GM23248 (cell line): ENCODE measurements at places on chromosomes 1 and 21.

GRCh38 chr1:119929643-119930315, 33.5 kb upstream of the ADAM30 start:
- no peak for DNase-seq

GRCh38 chr1:58816747-58817221, 32.9 kb upstream of the JUN start:
- DNase-seq: peak; percentile 36

DNA sequence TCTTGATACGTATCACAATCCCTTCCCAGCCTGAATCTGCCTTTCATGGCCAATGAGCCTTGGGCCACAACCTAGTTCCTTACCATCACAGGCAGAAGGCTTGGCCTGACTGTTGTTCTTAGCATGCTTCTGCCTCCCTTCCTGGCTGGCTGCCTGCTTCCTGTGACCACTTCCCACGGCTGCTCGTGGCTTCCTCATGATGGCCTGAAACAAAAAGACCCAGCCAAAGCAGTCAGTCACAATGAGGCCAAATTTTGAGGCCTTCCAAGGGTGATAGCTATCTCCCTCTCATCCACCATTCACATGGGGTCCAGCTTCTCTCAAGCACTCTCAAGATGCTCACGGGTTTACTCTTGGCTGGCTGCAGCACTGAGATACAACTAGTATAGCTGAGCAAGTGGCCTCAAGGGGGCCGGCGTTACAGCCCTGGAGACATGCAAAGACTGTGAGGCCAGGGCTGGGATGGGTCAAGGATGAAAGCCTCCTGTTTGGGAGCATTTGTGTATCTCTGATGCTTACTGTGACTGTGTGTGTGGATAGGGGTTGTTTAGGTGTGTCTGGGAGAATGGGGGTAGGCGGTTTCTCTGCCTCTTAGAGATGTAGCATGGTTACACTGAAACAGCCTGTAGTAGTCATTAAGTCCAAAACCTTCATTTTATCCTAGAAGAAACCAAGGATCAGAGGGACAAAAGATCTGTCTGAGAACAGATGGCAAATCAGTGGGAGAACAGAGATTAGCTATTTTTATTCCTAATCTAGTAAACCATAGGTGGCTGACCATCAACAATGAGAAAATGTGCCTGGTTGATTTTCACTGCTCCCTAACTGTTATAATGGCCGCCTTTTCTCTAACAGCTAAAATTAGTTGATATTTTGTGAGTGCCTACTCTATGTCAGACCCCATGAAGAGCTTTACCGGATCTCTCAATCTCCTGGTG, 5.4 kb upstream of the TOE1 start:
- DNase-seq: no peak

DNA sequence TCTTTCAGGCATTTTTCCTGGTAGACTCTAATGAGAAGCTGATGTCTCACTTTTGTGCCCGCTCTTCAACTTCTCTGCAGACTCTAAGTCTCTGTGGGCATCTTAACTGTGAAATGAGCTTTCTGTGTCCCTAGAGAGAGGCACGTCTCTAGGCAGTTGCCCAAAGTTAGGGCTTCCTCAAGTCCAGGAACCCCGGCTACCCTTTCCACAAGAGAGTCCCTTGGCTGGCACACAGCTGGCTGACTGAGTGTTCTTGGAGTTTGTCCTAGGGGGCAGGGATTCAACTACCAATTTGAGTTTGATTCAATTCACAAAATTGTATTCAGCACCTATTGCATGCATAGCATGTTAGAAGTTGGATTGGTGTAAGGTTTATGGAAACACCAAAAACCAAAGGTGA, 1.4 kb downstream of the GPR61 start:
- DNase-seq: no peak

GRCh38 chr21:36471254-36471723, 8.6 kb downstream of the CLDN14 start:
- peak; percentile 53 for DNase-seq

DNA sequence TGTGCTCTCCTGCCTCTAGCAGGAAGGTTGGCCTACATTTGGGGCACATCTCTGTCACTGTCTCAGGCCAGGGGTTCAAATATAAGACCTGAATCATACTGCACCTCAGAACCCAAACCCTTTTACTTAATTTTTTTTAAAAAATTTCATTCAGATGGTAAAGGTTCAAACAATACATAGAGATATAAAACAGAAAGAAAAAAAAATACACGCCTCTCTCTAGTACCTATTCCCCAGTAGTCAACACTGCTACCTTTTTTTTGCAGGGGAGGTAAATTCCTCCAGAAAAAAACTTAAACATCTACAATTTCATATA, 32.9 kb downstream of the MAPKAPK2 start:
- DNase-seq: no peak

- DNase-seq: no peak
Observed at GRCh38 chr1:168330285-168330684, 49.6 kb downstream of the TBX19 start.

DNA sequence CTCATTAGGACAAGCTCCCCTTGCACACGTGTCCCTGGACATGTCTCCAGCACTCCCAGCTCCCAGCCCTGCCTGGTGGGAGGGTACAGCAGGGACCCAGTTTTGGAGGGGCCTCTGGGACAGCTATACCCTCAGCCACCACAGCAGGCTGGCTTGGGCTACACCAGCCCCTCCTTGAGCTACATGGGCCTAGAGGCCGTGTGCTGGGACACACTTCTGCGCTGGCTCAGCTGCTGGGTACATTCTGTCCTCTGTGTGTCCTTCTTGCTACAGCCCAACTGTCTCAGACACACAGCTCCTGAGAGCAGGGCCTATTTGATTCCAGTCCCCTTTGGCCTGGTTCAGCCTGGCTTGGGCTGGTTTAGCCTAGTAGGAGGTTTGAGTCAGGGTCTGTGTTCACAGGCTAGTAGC, 26.7 kb downstream of the DMAP1 start:
- peak; percentile 8 for DNase-seq

GRCh38 chr1:197985351-197985750, 68.2 kb downstream of the LHX9 start:
- no peak for DNase-seq

DNA sequence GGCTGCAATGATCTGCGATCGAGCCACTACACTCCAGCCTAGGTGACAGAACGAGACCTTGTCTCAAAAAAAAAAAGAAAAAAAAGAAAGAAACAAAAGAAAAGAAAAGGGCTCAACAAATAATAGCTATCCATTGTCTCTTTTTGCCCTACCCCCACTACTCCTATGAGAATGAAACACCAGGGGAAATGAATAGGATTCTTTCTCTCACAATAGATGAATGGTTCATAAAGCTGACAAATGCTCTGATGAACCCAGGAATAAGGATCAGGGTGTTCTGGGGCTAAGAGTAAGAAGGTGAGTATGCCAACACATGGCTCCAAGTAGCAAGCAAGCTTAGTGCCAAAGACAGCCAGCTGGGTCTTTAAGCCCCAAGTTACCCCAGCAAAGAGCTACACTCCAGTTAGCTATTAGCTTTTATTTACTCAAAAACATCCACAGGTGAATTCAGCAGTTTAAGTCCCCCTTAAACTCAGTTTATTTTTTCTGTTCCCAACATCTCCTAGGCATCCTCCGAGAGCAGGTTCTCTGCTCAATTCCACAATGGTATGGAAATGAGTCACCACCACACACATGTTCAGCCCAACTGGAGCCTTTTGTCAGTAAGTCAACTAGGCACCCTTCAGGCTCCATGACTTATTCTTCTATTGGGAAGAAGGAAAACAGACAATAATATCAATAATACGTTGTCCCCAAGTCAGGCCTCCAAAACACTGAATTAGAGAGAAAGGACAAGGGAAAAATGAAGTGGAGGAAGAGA, 4.2 kb downstream of the ADORA3 start:
- no peak for DNase-seq

DNA sequence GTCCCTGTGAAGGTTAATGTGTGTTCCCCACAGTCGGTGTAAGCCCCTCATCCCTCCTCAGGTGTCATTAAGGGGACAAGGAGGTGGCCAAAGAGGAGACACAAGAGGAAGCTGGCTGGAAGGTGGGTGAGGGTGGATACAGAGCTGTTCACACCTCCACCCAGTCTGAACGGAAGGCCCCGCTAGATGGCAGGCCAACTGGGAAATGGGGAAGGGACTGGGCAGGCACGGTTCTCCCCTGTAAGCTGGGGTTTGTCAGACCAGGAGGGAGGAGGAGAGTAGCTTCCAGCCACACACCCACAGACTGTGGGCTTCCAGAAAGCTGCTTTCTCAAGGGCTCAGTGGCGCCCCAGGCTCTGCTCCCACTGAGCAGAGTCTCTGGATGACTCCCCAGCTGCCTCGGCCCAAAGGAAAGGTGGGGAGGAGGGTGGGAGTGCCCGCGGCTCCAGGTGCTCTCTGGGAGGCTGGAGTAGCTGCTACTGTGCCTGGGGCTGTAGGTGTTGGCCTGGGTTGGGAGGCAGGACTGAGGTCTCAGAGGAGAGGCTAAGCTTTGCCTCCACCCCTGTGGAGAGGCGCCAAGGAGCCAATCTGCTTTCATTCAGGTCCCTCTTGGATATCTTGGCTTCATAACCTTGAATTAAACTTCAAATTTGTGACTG, 41.2 kb downstream of the PCP4 start:
- DNase-seq: no peak

DNA sequence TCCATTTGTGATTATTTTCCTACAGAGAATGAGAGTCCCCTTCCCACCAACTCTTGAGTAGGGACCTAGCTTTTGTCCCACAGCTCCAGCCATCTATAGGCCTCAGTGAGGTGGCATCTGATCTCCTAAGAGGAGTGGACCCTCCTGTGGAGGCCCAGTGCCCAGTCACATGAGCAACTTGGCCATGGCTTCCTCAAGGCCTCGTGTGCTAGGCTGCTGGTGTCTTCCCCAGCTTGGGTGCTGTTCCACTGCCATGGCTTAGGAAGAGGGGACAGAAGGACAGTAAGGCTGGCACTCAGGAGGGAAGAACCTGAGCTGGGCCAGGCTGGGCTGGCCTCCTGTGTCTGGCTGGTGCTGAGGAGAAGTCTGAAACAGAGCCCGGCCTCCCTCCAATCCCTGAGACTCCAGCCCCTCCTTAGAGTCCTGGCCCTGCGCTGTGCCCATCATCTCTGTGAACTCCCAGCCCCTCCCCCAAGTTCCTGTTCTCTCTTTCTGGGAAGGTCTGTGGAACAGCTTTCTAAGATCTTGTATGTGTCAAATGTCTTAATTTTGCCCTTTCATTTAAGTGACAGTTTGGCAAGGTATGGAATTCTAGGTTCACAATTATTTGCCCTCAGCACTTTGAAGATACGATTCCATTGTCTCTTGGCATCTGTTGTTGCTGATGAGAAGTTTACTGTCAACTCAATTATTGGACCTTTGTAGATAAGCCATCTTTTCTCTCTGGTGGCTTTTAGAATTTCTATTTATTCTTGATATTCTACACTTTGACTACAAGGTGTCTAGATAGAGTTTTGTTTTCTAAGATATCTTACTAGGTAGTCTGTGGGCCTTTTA, 7.1 kb upstream of the KCNQ4 start:
- DNase-seq: no peak

- no peak for DNase-seq
Observed at GRCh38 chr1:10681296-10682107, 114.9 kb downstream of the CASZ1 start.

- DNase-seq: peak; percentile 61
Observed at GRCh38 chr1:106676021-106676420, 380.5 kb upstream of the PRMT6 start.

- no peak for DNase-seq
Observed at GRCh38 chr1:91637539-91637994, 136.9 kb downstream of the CDC7 start.

DNA sequence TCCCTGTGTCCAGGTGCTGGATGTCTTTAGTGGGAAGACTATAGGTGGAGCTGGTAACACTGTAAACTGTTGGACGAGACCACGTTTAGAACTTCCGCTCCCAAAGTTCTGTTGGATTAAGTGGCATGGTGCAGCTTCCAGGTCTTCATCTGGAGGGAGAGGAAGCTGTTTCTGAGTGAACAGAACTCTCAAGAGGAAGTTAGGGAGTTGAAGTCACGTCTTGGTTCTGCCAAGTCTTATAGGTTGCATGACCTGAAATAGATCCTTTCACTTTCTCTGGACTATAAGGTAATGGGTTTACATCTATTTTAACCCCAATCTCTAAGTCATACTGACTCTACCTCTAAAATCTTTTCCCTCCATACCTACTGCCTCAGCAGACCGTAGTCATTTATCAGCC, 97.4 kb upstream of the TNR start:
- DNase-seq: no peak

GRCh38 chr1:44566281-44567046, 107.8 kb downstream of the TMEM53 start:
- no peak for DNase-seq

DNA sequence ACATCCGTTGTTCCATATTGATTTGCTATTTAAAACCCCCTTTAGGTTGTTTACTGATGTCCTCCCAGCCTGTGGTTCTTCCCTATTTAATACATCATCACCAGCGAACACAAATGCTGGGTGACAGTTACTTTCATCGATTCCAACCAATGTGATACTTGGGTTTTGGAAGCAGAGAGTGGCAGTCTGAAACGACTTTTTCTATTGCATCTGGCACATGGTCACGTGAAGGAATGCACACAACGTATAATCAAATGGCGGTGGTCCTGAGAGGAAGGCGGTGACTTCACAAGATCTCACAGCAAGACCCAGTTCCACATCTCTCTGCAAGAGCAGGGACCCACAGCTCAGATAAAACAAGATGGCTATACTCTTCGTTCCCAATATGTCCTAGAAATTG, 213.9 kb downstream of the DSCAM start:
- DNase-seq: no peak

DNA sequence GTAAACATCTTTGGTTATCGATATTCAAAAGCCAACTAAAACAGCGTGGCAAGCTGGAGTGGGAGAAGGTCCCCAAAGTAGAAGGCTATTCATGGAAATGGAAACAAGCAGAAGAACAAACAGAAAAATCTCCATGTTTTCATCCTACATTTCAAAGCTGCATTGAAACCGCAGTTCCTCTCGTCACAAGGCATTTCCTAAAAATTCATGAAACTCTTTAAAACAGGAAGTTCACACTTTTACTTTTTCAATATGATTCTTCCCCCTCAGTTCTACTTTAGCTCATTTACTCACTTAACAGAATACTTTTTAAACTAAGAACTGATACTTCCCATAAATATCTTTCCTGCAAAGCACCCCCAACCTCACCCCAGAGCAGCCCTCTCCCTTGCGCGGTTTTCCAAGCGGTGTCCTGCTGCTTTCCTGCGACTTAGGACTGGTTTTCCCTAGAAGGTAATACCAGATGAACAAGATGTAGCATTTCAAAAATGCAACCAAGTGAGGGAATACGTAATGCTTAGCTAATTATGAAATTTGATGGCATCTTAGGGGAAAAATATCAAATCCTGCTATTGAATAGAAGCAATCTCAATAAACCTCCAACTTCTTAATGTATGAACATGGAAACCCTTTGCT, 228.3 kb upstream of the PKN2 start:
- no peak for DNase-seq

GRCh38 chr1:6180268-6180706, at the start of gene CHD5:
CHD5 (minus strand) TSS chr1:6180321; CDS start chr1:6180023, 298 bp downstream.
- peak; percentile 43 for DNase-seq

DNA sequence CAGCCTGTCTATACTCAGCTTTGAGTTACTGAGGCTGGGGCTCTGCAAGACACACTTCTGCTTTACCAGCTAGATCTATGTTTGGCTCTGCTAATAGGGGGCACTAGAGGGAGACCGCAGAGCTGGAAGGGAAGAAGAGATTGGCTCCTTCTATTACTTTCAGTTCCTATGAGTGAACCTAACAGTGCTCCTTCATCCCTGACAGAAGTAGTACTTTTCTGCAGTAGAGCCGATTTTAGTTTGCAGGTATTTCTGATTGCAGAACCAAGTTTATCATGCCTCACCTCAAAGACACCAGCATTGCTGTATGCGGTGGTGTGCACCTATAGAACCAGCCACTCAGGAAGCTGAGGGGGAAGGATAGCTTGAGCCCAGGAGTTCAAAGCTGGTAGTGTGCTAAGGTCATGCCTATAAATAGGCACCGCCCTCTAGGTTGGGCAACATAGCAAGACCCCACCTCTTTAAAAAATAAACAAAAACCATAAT, 5.7 kb upstream of the ZDHHC18 start:
- no peak for DNase-seq
